ENCODE measurements at places on chromosomes 16 and 17.

DNA sequence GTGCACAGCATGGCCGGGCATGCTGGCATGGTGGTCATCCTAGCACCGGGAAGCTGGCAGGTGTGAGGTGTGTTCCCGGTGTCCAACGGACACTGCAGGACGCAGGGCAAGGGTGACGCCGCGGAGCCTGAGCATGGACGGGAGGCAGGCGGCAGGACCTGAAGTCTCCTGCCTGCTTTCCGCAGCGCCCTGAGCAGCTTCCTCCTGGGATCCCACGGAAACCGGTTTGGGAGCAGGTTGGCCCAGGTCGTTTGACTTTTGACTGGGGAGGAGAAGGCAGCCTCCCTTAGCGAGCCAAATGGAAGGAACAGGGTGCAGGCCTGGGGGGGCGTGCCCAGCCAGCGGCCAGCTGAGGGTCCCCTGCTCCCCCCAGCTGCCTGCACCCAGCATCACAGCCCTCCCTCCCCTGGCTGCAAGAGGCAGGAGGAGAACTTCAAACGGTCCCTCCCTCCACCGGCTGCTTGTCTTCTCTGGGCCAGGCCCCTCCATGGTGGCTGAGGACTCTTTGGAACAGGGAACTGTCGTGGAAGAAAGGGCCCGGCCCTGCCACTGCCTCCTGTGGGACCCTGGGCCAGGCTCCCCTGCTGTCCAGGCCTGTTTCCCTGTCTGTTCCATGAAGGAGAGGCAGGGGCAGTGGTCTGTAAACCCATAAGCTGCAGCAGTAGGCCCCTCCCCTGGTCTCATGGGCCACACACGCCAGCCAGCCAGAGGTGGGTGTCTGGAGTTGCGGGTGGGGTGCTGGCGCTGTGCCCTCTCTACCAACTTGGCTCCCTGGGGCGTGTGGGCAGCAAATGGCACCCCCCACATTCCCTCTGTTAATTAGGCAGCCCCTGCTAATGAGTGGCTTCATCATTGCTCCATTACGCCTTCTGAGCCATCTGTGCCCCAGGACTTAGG lies 7.8 kb upstream of the ADGRG1 start:
- no peaks in the 10 kb centered on the region for H3K4me1 ChIP-seq
- H3K36me3 ChIP-seq, result no peaks in the 10 kb centered on the region
- H3K27me3 ChIP-seq, result no peaks in the 10 kb centered on the region
- peak; percentile 76 for DNase-seq
- H3K4me3 ChIP-seq, result peak overlapping the region; percentile 42

DNA sequence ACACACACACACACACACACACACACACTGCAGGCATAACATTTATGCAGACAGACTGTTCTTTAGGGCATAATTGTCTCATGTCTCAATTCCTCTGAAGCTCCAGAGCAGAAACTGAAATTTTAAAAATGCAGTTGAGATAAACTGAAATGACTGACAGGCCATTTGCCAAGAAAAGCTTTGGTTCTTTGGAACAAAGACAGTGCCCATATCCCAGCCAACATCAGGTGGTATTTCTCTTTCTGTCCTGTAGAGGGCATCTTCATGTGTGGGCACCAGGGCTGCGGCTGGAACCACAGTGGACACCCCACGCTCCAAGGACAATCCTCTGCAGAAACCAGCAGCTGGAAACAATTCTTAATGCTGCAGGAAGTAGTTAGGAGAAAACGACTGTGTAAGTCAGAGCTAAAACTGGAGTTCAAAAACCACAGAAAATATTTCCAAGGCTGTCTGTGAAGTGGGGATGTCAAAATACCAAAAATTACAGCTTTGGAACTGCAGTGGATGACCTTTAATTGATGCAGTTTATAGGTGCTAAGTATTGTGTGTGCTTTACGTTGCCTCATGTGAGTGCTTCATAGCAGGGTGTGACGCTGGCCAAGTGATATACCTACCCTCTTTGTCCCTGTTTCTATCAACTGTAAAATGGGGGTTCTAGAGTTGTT lies 10.6 kb upstream of the MEFV start:
- peaks cover 3% of the 10 kb centered on the region for H3K4me1 ChIP-seq
- H3K4me3 ChIP-seq, result no peak overlapping the region
- H3K27me3 ChIP-seq, result no peaks in the 10 kb centered on the region
- no peak overlapping the region for H3K27ac ChIP-seq

DNA sequence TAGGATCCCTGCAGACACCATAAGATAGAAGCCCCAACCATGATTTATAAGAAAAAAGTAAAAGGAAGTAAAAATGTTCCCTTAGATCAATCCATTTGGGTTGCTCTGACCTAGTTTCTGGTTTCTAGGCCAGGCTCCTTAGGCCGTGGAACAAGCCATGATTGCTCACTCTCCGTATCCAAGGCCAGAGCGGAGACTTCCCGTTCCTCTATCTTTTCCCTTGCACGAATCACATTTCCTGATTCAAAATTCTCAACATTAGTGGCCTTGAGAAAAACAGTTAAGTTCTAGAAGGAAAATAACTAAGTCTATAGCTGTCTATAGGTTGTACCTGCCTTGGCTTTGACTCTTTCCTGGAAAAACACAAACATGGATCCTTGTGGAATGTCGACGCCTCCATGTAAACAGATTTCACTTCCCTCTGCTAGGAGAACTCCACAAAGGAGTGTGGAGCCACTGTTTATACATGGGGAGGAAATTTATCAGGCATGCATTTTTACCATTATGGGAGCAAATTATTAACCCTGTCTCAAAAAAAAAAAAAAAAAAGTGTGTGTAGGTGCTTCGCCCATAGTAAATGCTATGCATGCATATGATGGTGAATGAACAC lies 149.6 kb downstream of the ZFHX3 start:
- no peak overlapping the region for H3K4me3 ChIP-seq
- H3K27me3 ChIP-seq, result no peaks in the 10 kb centered on the region
- H3K27ac ChIP-seq, result no peak overlapping the region
- no peaks in the 10 kb centered on the region for H3K4me1 ChIP-seq
- DNase-seq, result no peak

GRCh38 chr17:63622574-63623390 lies 565 bp downstream of the MAP3K3 start:
- peak overlapping the region; percentile 91 for H3K4me3 ChIP-seq
- no peaks in the 10 kb centered on the region for H3K27me3 ChIP-seq
- peak overlapping the region; percentile 70 for H3K27ac ChIP-seq
- H3K4me1 ChIP-seq, result peaks cover 10% of the 10 kb centered on the region
- DNase-seq, result peak; percentile 76

GRCh38 chr16:61579195-61579594 lies 457.0 kb downstream of the CDH8 start:
- H3K27me3 ChIP-seq, result no peaks in the 10 kb centered on the region
- H3K4me1 ChIP-seq, result no peaks in the 10 kb centered on the region
- no peak overlapping the region for H3K27ac ChIP-seq
- H3K4me3 ChIP-seq, result no peak overlapping the region
- DNase-seq, result no peak

- peaks cover 9% of the 10 kb centered on the region for H3K4me1 ChIP-seq
- H3K27ac ChIP-seq, result no peak overlapping the region
- H3K4me3 ChIP-seq, result no peak overlapping the region
- DNase-seq, result peak; percentile 82
Observed at GRCh38 chr16:1300664-1301476, 8.6 kb upstream of the UBE2I start.

DNA sequence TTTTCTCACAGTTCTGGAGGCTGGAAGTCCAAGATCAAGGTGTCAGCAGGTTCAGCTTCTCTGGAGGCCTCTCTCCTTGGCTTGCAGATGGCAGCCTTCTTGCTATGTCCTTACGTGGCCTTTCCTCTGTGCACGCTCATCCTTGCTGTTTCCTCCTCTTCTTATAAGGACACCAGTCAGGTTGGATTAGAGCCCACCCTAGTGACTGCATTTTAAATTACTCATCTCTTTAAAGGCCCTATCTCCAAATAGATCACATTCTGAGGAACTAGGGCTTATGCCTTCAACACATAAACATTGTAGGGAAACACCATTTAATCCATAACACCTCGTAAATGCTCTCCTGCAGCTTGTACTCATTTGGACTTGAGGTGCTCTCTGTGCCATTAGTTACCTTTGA lies 36.3 kb downstream of the DHRS7C start:
- H3K27me3 ChIP-seq, result no peaks in the 10 kb centered on the region
- no peak overlapping the region for H3K27ac ChIP-seq
- no peaks in the 10 kb centered on the region for H3K4me1 ChIP-seq
- H3K4me3 ChIP-seq, result no peak overlapping the region
- DNase-seq, result no peak
- no peaks in the 10 kb centered on the region for H3K36me3 ChIP-seq

Measured in colonic mucosa (tissue), 4 donors.